Fibroblast of lung (primary cell): ENCODE measurements at places on chromosomes 12 and 14. TPM values are rescaled to one million over a fixed set of nuclear protein-coding genes. Genes with fewer than 3 reads are reported as not detected.

PRB4 gene
- total RNA-seq: not detected in 2 replicates

ATP5F1B gene
- 376 and 613 TPM in 2 replicates for total RNA-seq

ZFHX2 gene
- total RNA-seq: 0.26 and 0.33 TPM in 2 replicates

BICDL1 gene
- total RNA-seq: under 0.01 TPM in 1 of 2 replicates, not detected in the other

KRT2 gene
- total RNA-seq: not detected in 2 replicates

LRP1-AS gene
- total RNA-seq: not detected in 2 replicates

SLCO1B3 gene
- total RNA-seq: not detected in 2 replicates

TMEM30B gene
- total RNA-seq: 0.51 and 0.83 TPM in 2 replicates

TMEM63C gene
- total RNA-seq: 0.66 TPM in 1 of 2 replicates, not detected in the other

FGF23 gene
- total RNA-seq: not detected in 2 replicates

SLC7A8 gene
- total RNA-seq: 5.1 and 10.2 TPM in 2 replicates

FLRT2 gene
- total RNA-seq: 14.5 and 22.9 TPM in 2 replicates

BDKRB1 gene
- 16.7 and 22.5 TPM in 2 replicates for total RNA-seq

LBHD2 gene
- total RNA-seq: not detected in 2 replicates

NXPH4 gene
- 0.50 and 1.0 TPM in 2 replicates for total RNA-seq

KCNA1 gene
- under 0.01 TPM in 1 of 2 replicates, not detected in the other for total RNA-seq

TNFAIP2 gene
- total RNA-seq: 102 and 139 TPM in 2 replicates

BTBD6 gene
- 39.5 and 49.9 TPM in 2 replicates for total RNA-seq

SAMD15 gene
- 0.33 and 0.77 TPM in 2 replicates for total RNA-seq

VRTN gene
- not detected in 2 replicates for total RNA-seq

KRT7 gene
- 3.1 and 3.5 TPM in 2 replicates for total RNA-seq

WNT1 gene
- total RNA-seq: not detected in 2 replicates

IFI27 gene
- 7.9 and 11.6 TPM in 2 replicates for total RNA-seq

TMPRSS12 gene
- not detected in 2 replicates for total RNA-seq

NPFF gene
- total RNA-seq: not detected in 2 replicates

CLMN gene
- 0.83 and 1.0 TPM in 2 replicates for total RNA-seq

HCFC2 gene
- total RNA-seq: 28.0 and 36.2 TPM in 2 replicates

DLK1 gene
- total RNA-seq: not detected in 2 replicates

RCOR1 gene
- total RNA-seq: 6.7 and 11.4 TPM in 2 replicates

ADAM20 gene
- total RNA-seq: 0.51 and 1.2 TPM in 2 replicates

SERPINA12 gene
- not detected in 2 replicates for total RNA-seq

TAS2R50 gene
- total RNA-seq: 1.3 and 2.3 TPM in 2 replicates

PRPF39 gene
- 28.4 and 29.0 TPM in 2 replicates for total RNA-seq
